NCI-H2081 treated with DMSO at 0.1 percent for 48 hours (cell line): ENCODE measurements at places on chromosomes 3 and 15.

DNA sequence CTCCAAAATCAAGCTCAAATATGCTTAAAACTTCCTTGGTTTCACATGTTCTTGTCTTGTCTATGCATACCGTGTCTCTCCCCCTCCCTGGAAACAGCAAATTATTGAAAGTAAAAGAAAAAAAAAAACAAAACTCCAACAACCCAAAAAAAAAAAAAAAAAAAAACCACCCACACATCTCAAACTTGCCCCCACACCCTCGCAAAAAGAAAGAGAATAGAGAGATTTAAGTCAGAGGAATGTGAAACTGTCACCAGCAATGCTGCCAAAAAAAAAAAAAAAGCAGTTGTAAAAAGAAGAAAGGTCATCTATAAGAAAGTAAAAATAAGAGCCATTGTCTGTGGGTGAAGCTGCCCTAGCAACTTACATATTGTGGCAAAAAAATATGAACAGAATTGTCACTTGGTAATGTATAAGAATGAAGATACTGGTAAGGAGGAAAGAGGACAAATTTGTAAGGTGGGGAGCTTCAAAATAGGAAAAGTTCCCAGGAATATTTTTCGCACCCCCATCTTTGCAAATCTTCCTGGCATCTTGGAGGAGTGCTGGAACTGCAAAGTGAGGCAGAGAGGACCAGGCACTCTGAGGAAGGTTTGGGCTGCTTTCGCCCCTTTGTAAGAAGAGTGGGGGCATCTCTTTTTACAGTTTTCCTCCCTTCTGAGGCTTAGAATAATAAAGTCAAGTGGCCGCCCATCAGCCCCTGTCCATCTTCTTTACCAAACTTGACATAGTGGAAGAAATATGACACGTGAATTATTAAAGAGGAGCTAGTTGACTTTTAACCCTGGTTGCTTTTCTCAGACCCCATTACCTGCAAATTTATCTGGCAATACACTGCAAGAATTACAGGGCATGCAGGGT, 81.8 kb downstream of the NR2F2 start:
- no peak for DNase-seq

DNA sequence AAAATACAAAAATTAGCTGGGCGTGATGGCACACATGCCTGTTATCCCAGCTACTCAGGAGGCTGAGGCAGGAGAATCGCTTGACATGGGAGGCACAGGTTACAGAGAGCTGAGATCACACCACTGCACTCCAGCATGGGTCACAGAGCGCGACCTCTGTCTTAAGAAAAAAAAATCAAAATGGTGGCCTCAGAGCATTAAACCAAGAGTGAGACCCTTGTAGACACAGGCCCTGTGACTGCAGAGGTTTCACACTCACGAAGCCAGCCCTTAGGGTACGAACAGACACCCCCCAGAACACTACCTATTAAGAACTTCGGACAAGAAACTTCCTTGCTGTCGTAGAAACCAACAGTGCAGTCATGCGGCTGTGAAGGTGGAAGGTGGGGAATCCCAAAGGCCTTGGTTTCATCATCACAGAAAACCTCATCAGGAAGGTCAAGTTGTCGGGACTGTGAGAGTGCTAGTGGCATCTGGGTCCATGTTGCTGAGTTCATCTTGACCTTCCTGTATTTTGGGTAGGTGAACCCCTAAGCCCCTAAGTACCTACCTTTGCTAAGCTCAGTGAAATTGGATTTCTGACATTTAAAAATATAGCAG, 4.8 kb upstream of the PDE8A start:
- DNase-seq, result no peak

GRCh38 chr3:22916933-22917332, 286.2 kb upstream of the UBE2E2 start:
- DNase-seq, result no peak

- DNase-seq, result no peak
These were observed 113.8 kb upstream of the RAD18 start for GRCh38 chr3:9077029-9077428.

GRCh38 chr15:66714543-66714981, 12.5 kb downstream of the SMAD6 start:
- no peak for DNase-seq

- no peak for DNase-seq
These were observed 7.2 kb downstream of the ARID3B start for GRCh38 chr15:74548241-74548640.

DNA sequence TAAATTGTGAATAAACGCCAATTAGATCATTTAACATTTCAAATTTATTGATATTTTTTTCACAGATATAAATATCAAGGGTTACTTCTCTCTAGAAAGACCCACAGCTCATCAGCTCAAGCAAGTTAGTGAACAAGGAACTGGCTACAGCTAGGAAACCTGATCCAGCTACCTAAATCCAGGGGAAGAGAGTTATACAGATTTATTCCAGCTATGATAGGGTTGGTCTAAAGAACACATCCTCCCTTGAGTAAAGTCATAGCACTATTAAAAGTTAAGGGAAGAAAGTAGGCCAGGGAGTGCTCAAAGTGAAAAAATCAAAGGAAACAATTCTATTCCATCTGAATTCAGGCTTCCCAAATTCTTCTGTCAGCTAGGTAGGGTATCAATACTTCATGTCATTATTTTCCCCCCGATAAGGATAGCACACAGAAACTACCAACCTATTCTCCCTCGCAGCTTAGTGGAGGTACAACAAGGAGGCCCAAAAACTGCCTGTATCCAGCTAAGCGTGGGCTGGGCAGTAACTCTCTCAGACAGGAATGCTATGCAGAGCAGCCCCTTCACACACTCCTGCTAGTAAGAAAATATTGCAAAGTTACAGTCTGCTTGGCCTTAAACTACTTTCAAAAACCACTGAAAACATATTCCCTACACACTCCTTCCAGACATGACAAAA, 44.0 kb downstream of the DCUN1D1 start:
- no peak for DNase-seq
